ENCODE measurements at places on chromosomes 7 and 10.
A peak's percentile ranks its signal among the peaks of the same experiment; 100 is the strongest.

DNA sequence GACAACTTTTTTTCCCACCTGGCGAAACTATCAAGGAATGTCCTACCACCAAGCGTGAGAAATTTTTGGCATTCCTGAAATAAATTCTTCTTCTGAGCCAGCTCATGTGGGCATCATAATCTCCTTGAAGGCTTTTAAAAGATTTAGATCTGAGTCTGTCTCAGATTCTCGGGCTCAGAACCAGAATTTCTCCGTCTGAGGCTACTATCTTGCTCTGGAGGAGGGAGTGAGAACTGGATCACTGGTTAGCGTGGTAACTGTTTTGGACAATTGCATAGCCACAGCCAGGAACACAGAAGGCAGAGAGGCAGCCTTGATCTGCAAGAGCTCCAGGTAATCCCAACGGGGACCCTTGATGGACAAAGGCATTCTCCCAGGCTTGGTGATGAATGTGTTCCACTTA is 1.0 kb upstream of the PLAC9 start:
- no peak for DNase-seq

GRCh38 chr10:77680065-77680464 is 42.5 kb upstream of the KCNMA1 start:
- no peak for DNase-seq

- no peak for DNase-seq
These were observed 142.1 kb downstream of the SND1 start for GRCh38 chr7:127794136-127794535.

DNA sequence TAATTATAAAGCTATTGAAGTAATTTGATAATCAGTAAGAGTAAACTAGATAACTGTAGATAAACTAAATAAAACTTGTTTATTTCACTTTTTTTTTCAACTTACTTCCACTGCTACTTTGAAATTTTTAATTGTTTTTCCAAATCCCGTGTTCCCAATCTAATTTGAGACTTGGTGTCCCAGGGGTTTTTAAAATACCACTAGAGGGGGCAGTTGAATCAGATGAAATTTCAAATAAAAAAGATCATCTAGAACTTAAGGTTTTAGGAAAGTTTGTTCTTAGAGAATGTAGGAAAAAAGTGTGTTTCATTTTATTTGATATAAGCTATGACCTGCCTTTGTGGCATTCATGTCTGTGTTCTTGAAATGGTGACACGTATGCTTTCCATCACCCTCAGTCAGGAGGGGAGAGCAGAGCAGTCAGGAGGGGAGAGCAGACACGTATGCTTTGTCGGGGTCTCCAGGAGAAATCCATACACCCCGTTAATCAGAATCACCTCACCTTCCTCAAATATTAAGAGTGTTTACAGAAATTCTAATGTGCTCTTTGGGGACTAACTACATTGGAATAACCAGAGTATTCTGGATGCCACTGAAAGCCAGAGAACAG is 49.9 kb downstream of the C10orf67 start:
- no peak for DNase-seq

DNA sequence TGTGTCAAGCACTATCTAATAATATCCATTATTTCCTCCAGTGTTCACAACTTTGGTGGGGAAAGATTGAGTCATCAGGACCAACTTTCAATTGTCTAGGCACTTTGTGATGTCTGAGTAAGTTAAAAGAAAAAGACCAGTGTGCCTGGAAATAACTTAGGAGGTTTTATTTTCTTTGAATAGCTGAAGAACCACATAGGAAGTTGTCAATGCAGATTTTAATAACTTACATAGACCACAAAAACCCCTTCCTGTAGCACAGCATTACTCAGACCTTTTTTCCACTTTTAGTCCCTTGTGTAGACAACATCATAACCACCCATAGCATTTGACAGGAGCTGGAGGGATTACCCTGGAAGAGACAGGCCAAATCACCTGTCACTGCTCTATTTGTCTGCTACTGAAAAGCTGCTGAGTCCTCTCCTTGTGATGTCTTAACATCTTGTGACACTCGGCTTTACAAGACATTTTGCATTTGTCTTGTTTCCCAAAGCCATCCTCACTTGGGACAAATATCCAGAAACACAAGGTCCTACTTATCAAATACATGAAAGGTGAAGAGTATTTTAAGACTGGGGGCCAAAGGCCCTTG is 241.5 kb upstream of the PTER start:
- no peak for DNase-seq

GRCh38 chr7:100061518-100062193 is 12.1 kb downstream of the ZSCAN21 start:
- no peak for DNase-seq

DNA sequence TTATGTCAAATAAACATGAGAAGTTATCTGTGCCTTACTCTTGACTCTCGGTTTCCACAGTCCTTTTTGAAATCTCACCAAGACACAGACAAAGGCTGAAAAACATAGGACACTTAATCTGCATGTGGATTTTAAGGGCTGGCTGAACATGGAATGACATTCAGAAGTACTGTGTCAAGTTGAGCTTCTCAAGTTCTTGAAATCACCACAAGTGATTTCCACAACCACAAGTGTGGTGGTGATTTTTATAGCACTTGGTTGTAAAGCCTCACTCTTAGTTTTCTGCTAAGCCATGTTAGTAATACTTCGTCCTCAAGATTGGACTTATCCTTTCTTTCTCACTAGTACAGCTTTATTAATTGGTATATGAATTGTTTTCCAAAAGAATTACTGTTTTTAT is 29.6 kb downstream of the FOXP2 start:
- DNase-seq: no peak

- DNase-seq: no peak
These were observed 6.5 kb upstream of the EIF5AL1 start for GRCh38 chr10:79505829-79506228.

DNA sequence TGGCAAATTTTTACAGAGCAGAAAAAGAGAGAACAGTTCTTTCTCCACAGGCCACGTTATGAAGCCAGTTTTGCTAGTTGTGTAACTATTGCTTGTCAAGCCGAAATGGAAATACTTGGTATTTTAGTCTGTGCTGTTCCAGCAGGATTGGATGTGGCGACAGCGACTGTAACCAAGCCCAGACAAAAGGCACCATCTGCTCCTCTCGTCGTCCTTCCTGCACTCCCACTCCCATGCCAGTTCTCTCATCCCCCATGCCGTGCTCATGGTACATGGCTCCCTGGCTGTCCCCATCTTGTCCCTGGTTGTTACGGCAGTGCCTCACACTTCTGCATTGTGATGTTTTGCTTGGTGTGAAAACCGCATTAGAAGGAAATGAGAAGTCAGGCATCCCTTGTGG is 185.7 kb upstream of the FZD8 start:
- no peak for DNase-seq

DNA sequence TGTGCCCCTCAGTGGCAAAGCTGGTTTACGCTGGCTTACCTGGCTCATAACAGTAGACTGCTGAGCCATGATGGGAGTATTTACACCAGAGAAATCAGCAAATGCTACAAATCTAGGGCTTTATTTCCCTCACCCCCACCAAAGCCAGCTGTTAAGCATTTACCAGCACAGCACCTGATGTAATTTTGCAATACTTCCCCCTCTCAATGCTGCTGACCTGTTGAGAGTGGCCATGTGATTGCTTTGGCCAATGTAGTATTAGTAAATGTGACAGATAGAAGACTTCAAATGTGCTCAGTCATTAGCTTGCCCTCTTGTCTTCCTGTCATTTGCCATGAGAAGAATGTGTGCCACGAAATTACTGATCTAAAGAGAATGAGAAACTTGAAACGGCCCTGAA is 46.6 kb downstream of the HERPUD2 start:
- no peak for DNase-seq

- no peak for DNase-seq
These were observed 26.1 kb downstream of the LRRTM3 start for GRCh38 chr10:66951896-66952295.

GRCh38 chr7:127771707-127772106 is 119.7 kb downstream of the SND1 start:
- DNase-seq: no peak

DNA sequence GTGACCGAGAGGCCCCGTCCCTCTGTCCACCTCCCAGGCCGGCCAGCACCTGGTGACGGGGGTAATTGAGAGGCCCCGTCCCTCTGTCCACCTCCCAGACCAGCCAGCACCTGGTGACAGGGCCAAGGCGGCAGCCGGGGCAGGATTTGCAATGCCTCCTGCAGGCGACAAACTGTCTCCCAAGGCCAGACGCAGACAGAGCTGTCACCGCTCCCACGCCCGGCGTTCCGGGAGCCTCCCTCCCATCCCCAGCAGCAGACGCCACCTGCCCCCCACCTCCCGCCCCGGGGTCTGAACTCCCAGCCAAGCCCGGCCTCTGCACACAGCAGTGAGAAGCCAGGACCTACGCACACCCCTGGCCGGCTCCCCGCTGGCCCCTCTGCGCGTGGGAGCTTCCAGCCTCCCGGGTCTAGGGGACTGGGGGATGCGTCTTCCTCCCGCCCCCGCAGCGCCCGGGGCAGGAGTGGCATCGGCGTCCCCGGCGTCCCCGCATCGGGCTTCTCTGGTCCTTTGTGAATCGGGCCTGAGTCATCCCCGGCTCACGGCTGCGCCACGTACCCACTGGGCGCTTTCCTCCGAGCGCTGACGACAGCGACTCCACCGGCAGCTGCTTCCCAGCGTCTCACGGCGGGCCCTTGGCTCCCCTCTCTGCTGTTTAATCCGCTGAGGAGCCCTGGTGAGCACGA is 95.1 kb upstream of the DIP2C start:
- no peak for DNase-seq

DNA sequence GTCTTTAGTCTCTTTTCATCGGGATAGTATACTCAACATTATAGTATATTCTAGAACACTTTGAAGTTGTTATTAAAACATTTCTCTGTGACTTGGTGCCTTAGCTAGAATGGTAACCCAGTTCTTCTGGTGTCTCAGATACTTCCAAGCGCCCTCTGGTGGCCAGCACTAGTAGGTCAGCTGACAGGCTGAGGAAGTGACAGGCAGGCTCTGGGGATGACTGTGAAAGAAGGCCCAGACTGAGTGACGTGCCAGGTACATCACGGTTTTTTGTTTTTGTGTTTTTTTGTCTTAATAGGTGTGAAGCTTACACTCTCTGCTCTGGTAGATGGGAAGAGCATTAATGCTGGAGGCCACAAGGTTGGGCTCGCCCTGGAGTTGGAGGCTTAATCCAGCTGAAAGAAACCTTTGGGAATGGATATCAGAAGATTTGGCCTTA is 5.1 kb downstream of the COMTD1 start:
- DNase-seq: peak; percentile 30

GRCh38 chr7:2251841-2252771 is 10.1 kb downstream of the NUDT1 start:
- no peak for DNase-seq

GRCh38 chr7:104794154-104794553 is 219.9 kb upstream of the KMT2E start:
- DNase-seq: no peak

DNA sequence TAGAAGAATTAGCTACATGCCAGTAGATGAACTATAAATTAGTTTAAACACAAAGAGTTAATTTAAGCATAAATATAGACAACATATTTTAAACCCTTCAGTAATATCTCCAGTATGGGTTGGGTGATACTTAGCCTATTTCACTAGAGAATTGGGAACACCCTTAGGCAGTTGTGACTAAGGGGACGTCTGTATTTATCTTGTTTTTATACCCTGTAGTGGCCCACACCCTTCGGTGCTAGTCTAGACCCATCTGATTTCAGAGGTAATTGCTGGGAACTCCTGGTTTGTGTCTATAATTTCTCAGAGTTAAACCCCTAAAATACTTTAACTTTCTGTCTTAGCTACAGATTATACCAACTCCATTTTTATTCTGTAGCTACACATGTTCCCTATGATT is 11.5 kb upstream of the STEAP4 start:
- no peak for DNase-seq

DNA sequence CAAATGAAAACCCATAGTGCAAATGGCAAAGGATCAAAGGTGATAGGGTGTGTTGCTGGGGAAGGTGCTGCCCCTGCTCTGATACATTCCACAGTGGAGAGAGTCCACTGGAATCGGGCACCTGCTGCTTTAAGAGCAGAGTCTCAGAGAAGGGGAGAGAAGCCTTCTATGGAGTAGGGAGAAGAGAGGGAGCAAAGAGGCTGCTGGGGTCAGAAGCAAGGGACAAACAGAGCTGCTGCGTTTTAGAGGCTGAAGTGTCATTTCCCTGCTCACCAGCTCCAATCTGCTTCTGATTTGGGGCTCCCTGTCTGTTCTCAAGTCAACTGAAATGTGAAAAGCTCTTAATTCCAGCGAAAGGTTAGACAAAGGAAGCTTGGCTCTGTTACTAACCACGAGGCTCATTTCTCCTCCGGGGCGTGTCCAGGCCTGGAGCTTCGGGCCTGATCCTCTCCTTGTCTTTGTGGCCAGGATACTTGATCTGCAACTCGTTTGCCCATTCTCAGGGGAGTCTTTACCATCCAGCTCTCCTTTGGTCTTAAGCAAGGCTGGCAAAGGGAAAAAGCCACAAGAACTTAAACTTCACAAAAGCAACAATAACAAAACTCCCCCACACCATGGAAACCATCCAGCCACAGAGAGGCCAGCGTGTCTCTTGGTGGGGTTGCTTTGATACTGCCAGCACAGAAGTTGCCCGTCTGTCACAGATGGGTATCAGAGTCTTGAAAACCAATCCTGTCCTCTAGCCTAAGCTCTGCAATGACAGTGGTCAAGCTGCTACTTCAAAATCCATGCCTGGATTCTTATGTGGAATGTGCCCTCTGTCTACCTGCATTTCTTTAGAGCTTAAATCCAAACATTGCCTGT is 692.6 kb downstream of the SUGCT start:
- DNase-seq: no peak

- DNase-seq: no peak
These were observed 150.8 kb downstream of the DGKI start for GRCh38 chr7:137695942-137696341.

DNA sequence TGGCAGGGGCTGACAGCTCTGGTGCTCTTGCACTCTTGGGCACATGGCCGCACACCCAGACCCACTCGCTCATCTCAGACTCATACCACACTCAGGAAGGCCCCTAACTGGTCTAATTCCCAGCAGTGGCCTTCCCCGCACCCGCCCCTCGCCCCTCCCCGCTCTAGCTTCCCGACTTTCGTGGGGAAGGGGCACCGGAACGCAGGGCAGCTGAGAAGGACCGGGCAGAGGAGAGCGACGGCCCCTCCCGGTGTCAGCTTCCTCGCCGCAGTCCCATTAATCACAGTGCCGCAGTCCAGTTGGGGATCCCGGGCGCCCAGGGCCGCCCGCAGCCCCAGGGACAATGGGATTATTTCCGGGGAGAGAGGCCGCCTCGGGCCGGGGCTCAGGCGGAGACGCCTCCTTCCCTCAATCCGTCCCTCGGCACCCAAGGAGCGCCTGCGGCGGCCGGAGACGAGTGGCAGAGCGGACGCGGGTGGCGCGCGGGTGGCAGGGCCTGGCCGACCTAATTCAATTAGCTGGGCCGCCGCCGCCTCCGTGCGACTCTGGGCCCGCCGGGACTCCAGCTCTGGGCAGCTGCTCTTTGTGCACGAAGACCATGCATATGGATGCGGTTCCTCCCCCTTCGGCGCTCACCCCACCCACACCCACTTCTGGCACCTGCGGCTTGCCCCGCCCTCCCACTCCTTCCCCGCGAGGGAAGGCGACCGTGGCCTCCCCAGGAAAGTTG is 7.8 kb upstream of the TLX1 start:
- no peak for DNase-seq

All from NCI-H1048 (cell line).